A549 treated with CpdA at 1 μM for 4 hours (cell line): ENCODE measurements at places on chromosomes 6 and 20. TPM values are rescaled to one million over a fixed set of nuclear protein-coding genes. Genes with fewer than 3 reads are reported as not detected.

FOXA2 gene
- total RNA-seq = 12.1 to 20.9 TPM (median 18.2 TPM) in 5 replicates

SLC17A1 gene
- 0.05 TPM in 1 of 5 replicates, not detected in the others for total RNA-seq

ANGPT4 gene
- total RNA-seq = 0.03 TPM in 1 of 5 replicates, not detected in the others

THBD gene
- 19.3 to 28.4 TPM (median 23.8 TPM) in 5 replicates for total RNA-seq

ENPP5 gene
- not detected in 5 replicates for total RNA-seq

EYS gene
- total RNA-seq = 0.08 to 0.14 TPM in 2 of 5 replicates, not detected in the others

TMEM244 gene
- not detected in 5 replicates for total RNA-seq

NEDD9 gene
- 29.8 to 40.9 TPM (median 36.4 TPM) in 5 replicates for total RNA-seq

SNX21 gene
- total RNA-seq = 8.7 to 13.2 TPM (median 11.3 TPM) in 5 replicates

COL9A3 gene
- total RNA-seq = 0.40 to 0.72 TPM (median 0.50 TPM) in 5 replicates

PRRT1 gene
- total RNA-seq = 0.45 to 0.98 TPM (median 0.65 TPM) in 5 replicates

ZBTB46 gene
- 0.59 to 1.1 TPM (median 0.78 TPM) in 5 replicates for total RNA-seq

GPLD1 gene
- 0.66 to 1.2 TPM (median 1.1 TPM) in 5 replicates for total RNA-seq

C20orf202 gene
- total RNA-seq = 0.03 TPM in 1 of 5 replicates, not detected in the others

TPMT gene
- total RNA-seq = 5.8 to 7.1 TPM (median 6.3 TPM) in 5 replicates

FHL5 gene
- not detected in 5 replicates for total RNA-seq

TMEM217 gene
- 0.38 to 1.2 TPM (median 0.99 TPM) in 5 replicates for total RNA-seq

BPIFB1 gene
- total RNA-seq = 0.07 to 0.15 TPM (median 0.14 TPM) in 3 of 5 replicates, not detected in the others

GSTA1 gene
- total RNA-seq = not detected in 5 replicates

POU5F1 gene
- total RNA-seq = 2.5 to 5.1 TPM (median 3.6 TPM) in 5 replicates

LST1 gene
- 0.26 to 0.49 TPM (median 0.37 TPM) in 3 of 5 replicates, not detected in the others for total RNA-seq

FERMT1 gene
- total RNA-seq = 16.3 to 20.6 TPM (median 17.5 TPM) in 5 replicates

ZC2HC1B gene
- not detected in 5 replicates for total RNA-seq

MYH7B gene
- 0.02 to 0.20 TPM (median 0.06 TPM) in 4 of 5 replicates, not detected in the other for total RNA-seq

SLC17A2 gene
- total RNA-seq = not detected in 5 replicates

PRPF6 gene
- 54.8 to 58.4 TPM (median 57.1 TPM) in 5 replicates for total RNA-seq

SLC32A1 gene
- not detected in 5 replicates for total RNA-seq

CD83 gene
- total RNA-seq = 2.1 to 2.7 TPM (median 2.5 TPM) in 5 replicates

UNC93A gene
- not detected in 5 replicates for total RNA-seq

MCM3 gene
- 76.0 to 89.2 TPM (median 84.9 TPM) in 5 replicates for total RNA-seq

KCNG1 gene
- total RNA-seq = 16.0 to 30.8 TPM (median 20.1 TPM) in 5 replicates

BPI gene
- total RNA-seq = not detected in 5 replicates

SOX4 gene
- 12.8 to 16.3 TPM (median 14.5 TPM) in 5 replicates for total RNA-seq

CST4 gene
- not detected in 5 replicates for total RNA-seq

RUNX2 gene
- total RNA-seq = 0.81 to 1.2 TPM (median 1.0 TPM) in 5 replicates

KCNB1 gene
- total RNA-seq = 0.14 to 0.44 TPM (median 0.24 TPM) in 5 replicates

MICB gene
- 6.6 to 8.6 TPM (median 7.7 TPM) in 5 replicates for total RNA-seq

IL17F gene
- total RNA-seq = not detected in 5 replicates

RAMACL gene
- total RNA-seq = 0.05 to 0.23 TPM (median 0.12 TPM) in 5 replicates

POM121L2 gene
- total RNA-seq = not detected in 5 replicates

CFB gene
- total RNA-seq = 1.4 to 3.1 TPM (median 2.1 TPM) in 5 replicates

GRM1 gene
- total RNA-seq = 0.02 to 0.08 TPM (median 0.03 TPM) in 3 of 5 replicates, not detected in the others

PLEKHG1 gene
- 0.28 to 0.50 TPM (median 0.40 TPM) in 5 replicates for total RNA-seq

BACH2 gene
- 0.26 to 0.58 TPM (median 0.38 TPM) in 5 replicates for total RNA-seq

HSPA12B gene
- 0.17 to 0.52 TPM (median 0.47 TPM) in 5 replicates for total RNA-seq

MUC21 gene
- total RNA-seq = not detected in 5 replicates

SSTR4 gene
- total RNA-seq = not detected in 5 replicates

CYP21A2 gene
- total RNA-seq = not detected in 5 replicates
